SK-N-SH (cell line): ENCODE measurements at places on chromosomes 6 and 20. TPM values are rescaled to one million over a fixed set of nuclear protein-coding genes. Genes with fewer than 3 reads are reported as not detected.

DNA sequence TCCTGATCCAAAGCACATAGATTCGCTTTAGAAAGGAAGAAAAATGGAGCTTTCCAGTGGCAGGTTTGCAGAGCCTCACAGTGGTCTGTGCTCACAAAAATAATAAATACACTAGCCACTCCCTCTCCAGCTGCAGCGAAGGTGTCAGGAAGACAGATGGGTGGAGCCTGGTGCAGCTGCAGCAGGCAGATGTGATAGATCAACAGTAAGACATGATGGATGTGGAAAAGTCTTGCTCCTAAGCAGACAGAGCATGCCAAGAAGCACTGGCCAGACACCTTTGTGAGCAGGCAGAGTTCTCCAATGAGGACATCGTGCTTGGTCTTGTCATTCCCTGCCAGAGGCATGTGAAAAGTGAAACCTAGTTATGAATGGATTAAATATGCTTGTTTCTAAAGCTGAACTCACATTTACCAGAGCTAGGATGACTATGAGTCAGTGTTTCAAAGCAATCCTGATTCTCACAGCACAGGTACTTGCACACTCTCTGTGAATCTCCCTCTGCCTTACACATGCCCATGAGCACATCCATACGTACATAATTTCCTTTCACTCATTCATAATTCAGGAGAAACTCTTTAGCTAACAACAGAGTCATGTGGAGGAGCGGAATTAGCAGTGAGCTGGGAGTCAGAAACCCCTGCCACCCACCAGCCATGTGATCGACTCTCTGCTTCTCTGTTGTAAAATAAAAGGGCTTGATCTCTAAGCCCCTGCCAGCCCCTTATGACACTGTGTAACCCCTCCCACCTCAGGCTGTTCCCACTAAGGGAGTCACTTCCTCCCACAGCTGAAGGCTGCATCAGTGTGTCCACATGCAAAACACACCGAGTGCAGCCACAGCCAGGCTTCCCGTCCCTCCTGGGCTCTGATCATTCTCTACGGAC lies 111.2 kb downstream of the SCML4 start:
- H3K4me1 ChIP-seq = no peaks in the 10 kb centered on the region; the same call in 1 of the 2 replicates
- H3K27me3 ChIP-seq = no peaks in the 10 kb centered on the region
- peak overlapping the region; percentile 83 for H3K27ac ChIP-seq
- H3K36me3 ChIP-seq = no peaks in the 10 kb centered on the region
- peak; percentile 47 for DNase-seq

Gene PCED1A
- 65.2 and 73.6 TPM in 2 replicates for polyA plus RNA-seq

DNA sequence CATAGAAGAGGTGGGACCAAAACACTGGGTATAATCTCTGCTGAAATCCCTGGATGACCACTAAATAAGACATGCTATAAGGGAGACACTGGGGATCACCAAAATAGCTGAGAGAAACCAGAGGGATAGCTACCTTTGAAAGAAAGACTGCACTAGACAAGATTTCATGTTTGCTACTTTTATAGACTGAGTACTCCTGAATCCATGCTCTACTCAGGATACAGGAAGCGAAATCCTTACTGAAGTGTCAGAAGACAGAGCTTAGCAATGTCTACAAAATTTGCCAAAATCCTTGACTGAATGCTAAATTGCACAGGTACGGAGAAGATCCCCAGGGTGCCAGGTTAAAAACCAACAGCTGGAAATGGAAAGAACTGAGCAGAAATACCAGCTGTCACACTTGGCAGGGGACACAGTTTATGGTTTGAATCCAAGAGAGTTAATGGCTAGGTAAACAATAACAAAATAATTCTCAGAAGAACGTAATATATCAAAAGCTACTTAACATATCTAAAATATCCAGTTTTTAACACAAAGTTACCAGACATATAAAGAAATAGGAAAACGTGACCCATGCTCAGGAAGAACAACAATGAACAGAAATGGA lies 125.4 kb downstream of the MAN1A1 start:
- no peaks in the 10 kb centered on the region; the same call in 1 of the 2 replicates for H3K4me1 ChIP-seq
- H3K27ac ChIP-seq = no peak overlapping the region
- H3K4me3 ChIP-seq = no peak overlapping the region
- no peaks in the 10 kb centered on the region for H3K27me3 ChIP-seq

Gene DNMT3B
- polyA plus RNA-seq = 2.2 and 2.4 TPM in 2 replicates

- no peak for DNase-seq
- no peaks in the 10 kb centered on the region for H3K4me1 ChIP-seq
- H3K36me3 ChIP-seq = no peaks in the 10 kb centered on the region
- H3K4me3 ChIP-seq = no peak overlapping the region
- no peaks in the 10 kb centered on the region for H3K27me3 ChIP-seq
Observed at GRCh38 chr6:149140137-149140909, 177.2 kb upstream of the TAB2 start.

- H3K27ac ChIP-seq = no peak overlapping the region
- no peak overlapping the region for H3K4me3 ChIP-seq
- no peaks in the 10 kb centered on the region for H3K4me1 ChIP-seq
- H3K36me3 ChIP-seq = no peaks in the 10 kb centered on the region
Observed at GRCh38 chr6:47853766-47854165, 71.9 kb downstream of the OPN5 start.

Gene C6orf52
- polyA plus RNA-seq = 0.71 and 1.4 TPM in 2 replicates

- H3K4me1 ChIP-seq = no peaks in the 10 kb centered on the region
- H3K4me3 ChIP-seq = no peak overlapping the region
- H3K36me3 ChIP-seq = no peaks in the 10 kb centered on the region
- DNase-seq = no peak
- no peak overlapping the region for H3K27ac ChIP-seq
- H3K27me3 ChIP-seq = no peaks in the 10 kb centered on the region
Observed at GRCh38 chr20:59680148-59680650, 75.9 kb downstream of the PHACTR3 start.

GRCh38 chr6:95686272-95686671 lies 108.9 kb downstream of the MANEA start:
- H3K27ac ChIP-seq = no peak overlapping the region
- H3K27me3 ChIP-seq = no peaks in the 10 kb centered on the region
- no peak for DNase-seq
- H3K4me1 ChIP-seq = no peaks in the 10 kb centered on the region

Gene BMP6
- 0.03 TPM in 1 of 2 replicates, not detected in the other for polyA plus RNA-seq

Gene CRIP3
- 0.11 TPM in 1 of 2 replicates, not detected in the other for polyA plus RNA-seq

DNA sequence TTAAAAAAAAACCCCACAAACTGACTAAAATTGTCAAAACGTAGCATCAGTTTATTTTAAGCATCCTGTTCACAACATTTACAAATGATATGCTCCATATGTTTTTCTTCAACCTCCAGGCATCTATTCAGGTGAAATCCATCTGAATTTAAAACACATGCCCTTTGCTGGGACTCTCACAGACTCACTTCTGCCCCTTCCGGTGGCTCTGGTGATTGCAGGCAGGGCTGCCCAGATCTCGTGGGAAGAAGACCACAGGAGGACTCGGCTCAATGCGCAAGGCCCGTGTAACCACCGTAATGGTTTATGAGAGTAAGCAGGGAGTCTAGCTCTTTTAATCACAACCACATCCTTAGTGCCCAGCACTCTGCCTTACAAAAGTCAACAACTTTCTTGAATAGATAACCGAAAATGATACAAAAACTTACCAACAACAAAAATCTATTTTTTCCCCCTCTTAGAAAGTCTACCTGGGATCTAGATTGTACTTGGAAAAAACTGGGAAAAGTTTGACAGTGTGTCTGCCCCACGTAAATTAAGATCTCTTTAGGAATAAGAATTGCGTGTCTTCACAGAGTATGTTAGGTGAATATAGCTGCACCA lies 139.1 kb downstream of the KIF16B start:
- H3K27ac ChIP-seq = no peak overlapping the region
- H3K27me3 ChIP-seq = no peaks in the 10 kb centered on the region
- H3K36me3 ChIP-seq = peaks cover 3% of the 10 kb centered on the region
- no peaks in the 10 kb centered on the region; the same call in 1 of the 2 replicates for H3K4me1 ChIP-seq
- H3K4me3 ChIP-seq = no peak overlapping the region

- peaks cover 58% of the 10 kb centered on the region for H3K36me3 ChIP-seq
- peak overlapping the region; percentile 82 for H3K4me3 ChIP-seq
- peak; percentile 47 for DNase-seq
Observed at GRCh38 chr20:50930139-50930975, 880 bp downstream of the ADNP start.

DNA sequence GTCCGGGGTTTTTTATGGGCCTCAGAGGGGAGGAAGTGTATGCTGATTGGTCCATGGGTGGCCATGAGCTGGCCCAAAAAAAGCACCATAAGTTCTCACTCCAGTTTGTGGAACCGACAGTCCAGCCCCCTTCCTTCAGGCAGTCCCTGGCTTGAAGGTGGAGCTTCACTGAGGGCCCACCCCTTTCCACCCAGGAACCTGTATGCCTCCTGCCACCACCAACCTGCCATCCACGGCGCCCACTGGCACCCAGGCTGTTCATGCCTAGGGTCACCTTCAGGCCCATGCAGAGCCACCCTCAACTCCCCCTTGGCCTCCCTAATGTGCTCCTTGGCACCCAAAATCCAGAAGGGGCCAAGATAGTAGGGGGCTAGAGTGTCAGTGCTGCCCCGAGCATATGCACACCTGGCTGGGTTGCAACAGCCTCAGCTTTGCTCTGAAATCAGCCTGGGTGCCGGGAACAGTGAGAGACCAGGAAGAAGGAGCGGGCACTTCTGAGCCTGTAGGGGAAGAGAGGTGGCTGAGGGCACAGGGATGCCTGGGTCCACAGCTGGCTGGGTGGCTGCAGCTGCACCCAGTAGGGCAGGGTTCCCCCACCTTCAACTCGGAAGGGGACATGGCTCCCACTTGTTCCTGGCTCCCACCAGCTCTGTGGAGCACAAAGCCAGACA lies 292.4 kb downstream of the ARHGAP18 start:
- no peaks in the 10 kb centered on the region for H3K27me3 ChIP-seq
- no peak for DNase-seq
- H3K36me3 ChIP-seq = no peaks in the 10 kb centered on the region
- no peak overlapping the region for H3K27ac ChIP-seq

DNA sequence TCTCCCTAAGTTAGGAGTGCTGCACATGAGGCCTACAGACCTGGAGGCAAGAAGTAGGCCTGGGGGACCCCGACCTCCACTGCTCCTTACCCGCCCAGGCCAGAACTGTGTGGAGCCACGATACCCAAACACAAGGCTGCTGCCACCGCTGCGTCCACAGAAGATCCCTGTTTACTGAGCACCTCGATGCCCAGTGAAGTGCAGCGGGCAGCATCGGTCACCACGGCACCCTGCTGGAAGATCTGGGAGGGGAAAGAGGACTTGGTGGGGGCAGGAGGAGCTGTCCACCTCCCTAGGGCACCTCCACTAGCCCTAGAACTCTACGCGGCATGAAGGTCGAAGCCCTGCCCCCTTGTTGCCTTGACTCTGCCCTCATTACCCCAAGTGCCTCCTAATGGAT lies 9.9 kb downstream of the GGT7 start:
- DNase-seq = no peak
- H3K4me3 ChIP-seq = no peak overlapping the region
- H3K4me1 ChIP-seq = no peaks in the 10 kb centered on the region
- no peaks in the 10 kb centered on the region for H3K27me3 ChIP-seq

DNA sequence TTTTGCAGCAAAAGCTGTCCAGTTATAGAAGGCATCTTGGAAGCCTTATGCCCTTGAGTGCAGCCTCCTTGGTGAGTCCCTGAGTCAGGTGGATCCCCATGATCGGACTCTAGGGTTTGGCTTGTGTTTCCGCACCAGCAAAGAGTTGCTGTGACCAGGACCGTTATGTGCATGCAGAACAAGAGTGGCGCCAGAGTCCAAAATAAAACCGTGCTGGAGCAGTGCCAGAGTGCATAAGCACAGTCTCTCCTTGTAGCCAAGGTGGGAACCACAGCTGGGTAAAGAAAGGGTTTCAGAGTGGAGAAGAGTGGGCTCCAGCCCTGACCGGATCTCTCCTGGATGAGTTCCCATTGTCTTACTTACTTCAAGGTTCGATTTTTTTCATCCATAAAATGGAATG lies 58.6 kb downstream of the FOXA2 start:
- H3K4me1 ChIP-seq = no peaks in the 10 kb centered on the region
- no peaks in the 10 kb centered on the region for H3K36me3 ChIP-seq
- DNase-seq = no peak
- H3K27me3 ChIP-seq = peaks cover 5% of the 10 kb centered on the region; the same call in 1 of the 2 replicates

DNA sequence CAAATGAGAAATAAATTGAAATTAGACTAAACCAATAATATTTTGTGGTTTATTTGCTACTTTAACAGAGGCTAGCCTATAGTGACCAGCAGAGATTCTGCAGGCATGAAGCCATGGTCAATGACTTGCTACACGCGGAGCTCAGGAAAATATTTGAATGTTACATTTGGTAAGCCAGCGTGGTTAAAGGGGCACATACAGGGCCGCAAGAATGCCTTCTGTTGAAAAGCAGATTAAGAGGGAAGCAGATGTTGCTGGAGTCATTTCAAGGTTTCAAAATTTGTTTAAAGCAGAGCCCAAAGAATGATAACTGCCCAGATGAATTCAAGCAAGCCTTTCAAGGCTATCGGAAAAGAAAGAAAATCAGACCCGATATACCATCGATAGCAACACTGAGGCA lies 294.3 kb upstream of the MAN1A1 start:
- H3K27me3 ChIP-seq = no peaks in the 10 kb centered on the region
- no peak overlapping the region for H3K4me3 ChIP-seq
- H3K4me1 ChIP-seq = no peaks in the 10 kb centered on the region
- DNase-seq = no peak

Gene TTK
- polyA plus RNA-seq = 3.6 and 4.1 TPM in 2 replicates

Gene TBC1D20
- 27.7 and 37.7 TPM in 2 replicates for polyA plus RNA-seq

- no peak overlapping the region for H3K27ac ChIP-seq
- peaks cover 17% of the 10 kb centered on the region for H3K4me1 ChIP-seq
- DNase-seq = no peak
Observed at GRCh38 chr20:60362531-60362930, 404.3 kb downstream of the CDH26 start.

- no peaks in the 10 kb centered on the region for H3K36me3 ChIP-seq
- H3K4me1 ChIP-seq = peaks cover 25% of the 10 kb centered on the region; the same call in 1 of the 2 replicates
- DNase-seq = no peak
- no peaks in the 10 kb centered on the region for H3K27me3 ChIP-seq
Observed at GRCh38 chr20:44734938-44735337, 10.7 kb upstream of the KCNK15 start.

- H3K4me1 ChIP-seq = no peaks in the 10 kb centered on the region
- no peak overlapping the region for H3K27ac ChIP-seq
- no peaks in the 10 kb centered on the region for H3K36me3 ChIP-seq
- no peak overlapping the region for H3K4me3 ChIP-seq
- DNase-seq = no peak
Observed at GRCh38 chr6:87287251-87287650, 35.1 kb upstream of the SMIM8 start.

Gene GHRH
- polyA plus RNA-seq = not detected in 2 replicates

- peak; percentile 77 for DNase-seq
- no peaks in the 10 kb centered on the region for H3K36me3 ChIP-seq
- H3K4me1 ChIP-seq = no peaks in the 10 kb centered on the region
- no peaks in the 10 kb centered on the region for H3K27me3 ChIP-seq
- no peak overlapping the region for H3K27ac ChIP-seq
- no peak overlapping the region for H3K4me3 ChIP-seq
Observed at GRCh38 chr20:31587545-31588389, 17.3 kb upstream of the ID1 start.

- H3K36me3 ChIP-seq = no peaks in the 10 kb centered on the region
- H3K27me3 ChIP-seq = no peaks in the 10 kb centered on the region
- H3K27ac ChIP-seq = no peak overlapping the region
- no peaks in the 10 kb centered on the region for H3K4me1 ChIP-seq
- H3K4me3 ChIP-seq = no peak overlapping the region
- DNase-seq = no peak
Observed at GRCh38 chr6:135703621-135704020, 147.9 kb upstream of the PDE7B start.
